ENCODE measurements at places on chromosomes 4 and X. TPM values are rescaled to one million over a fixed set of nuclear protein-coding genes. Genes with fewer than 3 reads are reported as not detected.

DNA sequence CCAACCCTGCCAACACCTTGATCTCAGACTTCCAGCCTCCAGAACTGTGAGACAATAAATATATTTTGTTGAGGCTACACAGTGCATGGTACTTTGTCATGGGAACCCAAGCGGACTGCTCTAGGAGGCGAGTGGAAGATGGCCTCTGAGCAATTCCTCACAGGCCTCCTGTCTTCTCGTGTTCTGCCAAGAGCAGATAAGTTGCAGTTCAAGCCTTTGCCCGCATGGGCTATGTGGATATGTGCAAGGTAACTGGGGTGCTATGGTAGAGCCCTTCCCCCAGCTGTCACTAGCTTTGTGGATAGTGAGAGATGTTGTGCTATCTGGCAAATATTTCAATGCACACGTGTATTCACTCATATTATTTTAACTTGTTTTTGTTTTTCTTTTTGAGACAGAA is 156.0 kb upstream of the BCOR start:
- H3K4me3 ChIP-seq: no peak overlapping the region
- no peaks in the 10 kb centered on the region for H3K4me1 ChIP-seq
- H3K27ac ChIP-seq: no peak overlapping the region
- no peaks in the 10 kb centered on the region for H3K27me3 ChIP-seq

DNA sequence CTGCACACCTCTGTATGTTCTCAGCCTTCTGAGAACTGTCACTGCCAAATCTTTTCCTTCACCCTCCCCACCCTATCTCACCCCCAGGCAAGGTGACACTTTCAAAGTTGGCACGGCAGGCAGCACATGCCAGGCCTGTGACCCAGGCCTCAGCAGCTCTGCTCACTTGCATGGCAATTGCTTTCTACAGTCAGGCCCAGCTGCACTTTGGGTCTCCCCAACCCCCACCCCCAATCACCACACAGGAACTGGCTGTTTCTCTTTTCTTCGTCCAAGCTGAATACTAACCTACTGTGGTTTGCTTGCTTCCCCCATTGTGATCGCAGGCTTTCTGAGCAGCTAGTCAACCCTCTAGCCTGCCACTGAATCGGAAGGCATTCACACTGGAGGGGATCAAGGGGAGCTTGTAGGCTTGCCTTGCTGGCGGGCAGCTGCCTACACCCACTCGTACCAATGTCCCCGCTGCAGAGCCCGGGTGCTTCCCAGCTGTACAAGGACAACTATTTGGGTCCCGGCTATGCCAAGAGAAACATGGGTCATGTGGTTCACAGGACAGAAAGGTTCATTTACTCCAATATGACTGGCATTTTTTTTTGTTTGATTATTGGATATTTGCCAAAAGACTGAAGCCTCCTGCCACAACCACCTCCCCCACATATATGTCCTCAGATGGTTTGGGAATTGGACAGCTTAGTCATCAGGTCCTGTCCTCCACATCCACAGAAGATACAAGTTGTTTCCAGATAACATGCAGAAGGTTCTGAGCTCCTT is 28.1 kb downstream of the SLC25A43 start:
- no peak for DNase-seq
- H3K36me3 ChIP-seq: no peaks in the 10 kb centered on the region
- no peaks in the 10 kb centered on the region for H3K27me3 ChIP-seq

DNA sequence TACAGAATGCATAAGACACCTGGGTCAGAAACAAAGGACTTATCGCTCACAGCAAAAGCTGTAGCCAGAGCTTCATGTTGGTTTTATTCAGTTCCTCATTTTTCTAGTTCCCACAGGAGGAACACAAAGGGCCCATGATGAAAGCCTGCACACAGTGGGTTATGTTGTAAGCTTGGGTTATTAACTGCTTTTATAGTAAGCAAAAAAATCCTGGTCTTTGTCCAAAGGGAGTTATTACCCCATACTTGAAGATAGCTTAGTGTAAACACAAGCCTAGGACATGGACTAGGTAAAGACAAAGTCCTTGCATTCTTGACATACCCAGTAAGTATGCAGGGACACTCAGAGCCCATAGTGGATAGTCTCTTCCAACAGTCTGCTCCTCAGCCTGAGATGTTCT is 11.7 kb downstream of the BBS12 start:
- no peaks in the 10 kb centered on the region for H3K4me1 ChIP-seq
- H3K27me3 ChIP-seq: no peaks in the 10 kb centered on the region
- peaks cover 11% of the 10 kb centered on the region for H3K36me3 ChIP-seq
- DNase-seq: no peak
- H3K4me3 ChIP-seq: no peak overlapping the region

DNA sequence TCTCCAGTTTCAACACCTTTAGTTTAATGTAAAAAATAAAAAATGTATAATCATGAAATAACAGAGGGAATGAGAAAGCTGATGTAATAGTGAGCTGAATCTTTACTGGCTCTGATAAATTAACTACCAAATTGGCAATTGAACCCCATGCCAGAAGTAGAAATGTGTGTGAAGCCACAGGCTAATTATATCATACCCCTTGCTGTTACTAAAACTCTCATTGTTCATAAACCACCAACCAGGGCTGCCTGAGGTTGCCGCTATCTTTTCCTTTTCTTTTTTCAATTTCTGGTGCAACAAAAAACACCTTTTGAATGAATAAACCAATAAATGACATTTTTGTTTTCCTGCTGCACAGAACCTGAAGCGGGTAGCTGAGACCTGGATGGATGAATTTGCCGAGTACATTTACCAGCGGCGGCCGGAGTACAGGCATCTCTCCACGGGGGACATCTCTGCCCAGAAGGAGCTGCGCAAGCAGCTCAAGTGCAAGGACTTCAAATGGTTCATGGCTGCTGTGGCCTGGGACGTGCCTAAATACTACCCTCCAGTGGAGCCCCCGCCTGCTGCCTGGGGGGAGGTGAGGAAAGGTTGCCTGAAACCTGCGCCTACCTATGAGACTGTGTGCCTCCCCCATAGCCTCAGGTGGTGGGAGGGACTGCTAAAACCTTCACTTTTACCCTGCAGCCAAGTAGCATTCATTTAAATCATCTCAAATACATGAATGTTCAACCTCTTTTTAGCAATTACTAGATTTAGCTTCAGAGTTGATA is 216.7 kb upstream of the GALNT7 start:
- peaks cover 3% of the 10 kb centered on the region for H3K27me3 ChIP-seq
- no peak overlapping the region for H3K27ac ChIP-seq
- no peak overlapping the region for H3K4me3 ChIP-seq
- no peak for DNase-seq
- no peaks in the 10 kb centered on the region for H3K36me3 ChIP-seq
- no peaks in the 10 kb centered on the region for H3K4me1 ChIP-seq

DNA sequence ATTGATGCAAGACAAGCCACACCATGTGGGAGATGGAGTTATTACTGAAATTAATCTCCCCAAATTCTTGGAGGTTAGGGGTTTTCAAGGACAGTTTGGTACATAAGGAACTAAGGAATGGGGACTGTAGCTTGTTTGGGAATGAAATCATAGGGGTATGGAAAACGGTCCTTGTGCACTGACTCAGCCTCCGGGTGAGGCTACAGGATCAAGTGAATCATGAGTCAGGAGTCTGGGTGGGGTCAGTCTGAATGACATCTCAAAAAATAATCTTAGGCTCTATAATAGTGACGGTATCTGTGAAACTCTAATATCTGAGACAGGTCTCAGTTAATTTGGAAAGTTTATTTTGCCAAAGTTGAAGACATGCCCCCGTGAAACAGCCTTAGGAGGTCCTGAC is 128.5 kb upstream of the CYSLTR1 start:
- H3K4me3 ChIP-seq: no peak overlapping the region
- no peak overlapping the region for H3K27ac ChIP-seq
- no peaks in the 10 kb centered on the region for H3K27me3 ChIP-seq
- no peak for DNase-seq
- H3K4me1 ChIP-seq: no peaks in the 10 kb centered on the region

DNA sequence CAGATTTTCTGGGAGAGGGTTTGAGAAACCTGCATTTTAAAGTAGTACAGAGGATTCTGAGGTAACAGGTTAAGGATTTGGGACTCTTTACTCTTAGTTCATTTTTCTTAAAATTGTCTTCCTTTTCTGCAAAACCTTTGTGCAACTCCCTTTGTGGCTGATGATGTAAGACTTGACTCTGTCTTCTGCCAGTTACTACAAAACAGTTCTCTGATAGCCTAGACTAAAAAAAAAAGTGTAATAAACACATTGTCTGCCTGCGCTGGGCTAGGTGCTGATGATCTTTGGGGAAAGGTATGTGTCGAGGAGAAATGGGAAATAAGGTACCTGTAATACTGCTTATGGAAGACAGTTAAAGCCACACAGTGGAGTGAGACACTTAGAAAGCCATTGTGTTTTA is 28.7 kb downstream of the IL13RA1 start:
- no peak overlapping the region for H3K4me3 ChIP-seq
- no peak for DNase-seq
- no peaks in the 10 kb centered on the region for H3K4me1 ChIP-seq
- no peaks in the 10 kb centered on the region for H3K36me3 ChIP-seq
- no peak overlapping the region for H3K27ac ChIP-seq

DNA sequence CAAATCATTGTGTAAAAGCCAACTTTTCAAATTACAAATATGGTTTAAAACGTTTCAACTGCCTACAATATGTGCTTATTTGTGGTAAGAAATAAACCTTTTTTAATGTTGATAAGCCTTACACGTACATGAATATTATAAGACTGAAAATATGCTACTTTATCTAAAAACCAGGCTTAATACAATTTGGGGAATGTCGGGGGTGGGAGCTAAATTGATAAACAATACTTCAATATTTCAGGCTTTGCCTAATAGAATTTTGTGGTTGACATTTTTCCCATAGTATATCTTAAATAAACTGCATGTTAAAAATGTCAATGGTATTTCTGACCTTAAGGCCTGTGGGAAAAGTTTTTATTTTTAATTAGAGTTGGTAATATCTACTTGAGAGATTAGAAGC is 69.8 kb upstream of the SLIT2 start:
- no peak for DNase-seq
- no peak overlapping the region for H3K4me3 ChIP-seq
- no peaks in the 10 kb centered on the region for H3K36me3 ChIP-seq
- no peaks in the 10 kb centered on the region for H3K4me1 ChIP-seq
- H3K27me3 ChIP-seq: no peaks in the 10 kb centered on the region

- no peak for DNase-seq
- no peaks in the 10 kb centered on the region for H3K36me3 ChIP-seq
- H3K4me1 ChIP-seq: no peaks in the 10 kb centered on the region
These were observed 94.8 kb downstream of the KDR start for GRCh38 chr4:55030589-55030988.

DNA sequence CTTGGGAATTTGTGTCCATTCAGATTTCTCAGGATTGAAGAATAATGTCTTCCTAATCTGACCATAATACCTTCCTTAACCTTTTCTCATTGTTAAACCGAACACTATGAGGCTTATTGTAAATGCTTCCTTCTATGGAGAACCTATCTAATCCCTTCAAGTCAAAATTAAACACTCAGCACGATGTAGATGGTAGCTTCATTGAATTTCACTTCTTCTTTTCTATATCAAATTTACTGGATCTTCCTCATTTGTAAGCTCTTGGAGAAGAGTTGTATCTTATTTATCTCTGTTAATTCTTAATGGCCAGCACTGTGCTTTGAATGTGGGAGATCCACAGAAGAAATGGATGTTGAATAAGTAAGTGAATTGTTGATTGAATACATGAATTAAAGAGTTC is 109.0 kb upstream of the RAPGEF2 start:
- H3K36me3 ChIP-seq: no peaks in the 10 kb centered on the region
- H3K4me3 ChIP-seq: no peak overlapping the region
- H3K27me3 ChIP-seq: no peaks in the 10 kb centered on the region
- no peak for DNase-seq

DNA sequence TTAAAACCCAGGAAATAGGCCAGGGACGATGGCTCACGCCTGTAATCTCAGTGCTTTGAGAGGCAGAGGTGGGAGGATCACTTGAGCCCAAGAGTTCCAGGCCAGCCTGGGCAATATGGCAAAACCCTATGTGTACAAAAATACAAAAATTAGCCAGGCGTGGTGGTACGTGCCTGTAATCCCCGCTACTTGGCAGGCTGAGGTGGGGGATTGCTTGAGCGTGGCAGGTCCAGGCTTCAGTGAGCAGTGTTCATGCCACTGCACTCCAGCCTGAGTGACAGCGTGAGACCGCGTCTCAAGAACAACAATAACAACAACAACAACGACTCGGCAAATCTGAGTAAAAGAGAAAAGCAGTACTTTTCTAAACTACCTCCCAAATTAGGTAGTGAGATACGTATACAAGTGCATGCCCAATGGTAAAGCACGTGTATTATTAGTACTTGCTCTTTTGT is 13.0 kb upstream of the NDUFC1 start:
- DNase-seq: no peak
- H3K27me3 ChIP-seq: no peaks in the 10 kb centered on the region
- no peaks in the 10 kb centered on the region for H3K36me3 ChIP-seq
- peak overlapping the region; percentile 33 for H3K27ac ChIP-seq
- H3K4me3 ChIP-seq: no peak overlapping the region
- peaks cover 37% of the 10 kb centered on the region for H3K4me1 ChIP-seq

- DNase-seq: no peak
- H3K27ac ChIP-seq: peak overlapping the region; percentile 89
- H3K4me3 ChIP-seq: no peak overlapping the region
- H3K4me1 ChIP-seq: peaks cover 37% of the 10 kb centered on the region
- peaks cover 9% of the 10 kb centered on the region for H3K36me3 ChIP-seq
These were observed 2.9 kb downstream of the OTUD4 start for GRCh38 chr4:145177511-145177905.

DNA sequence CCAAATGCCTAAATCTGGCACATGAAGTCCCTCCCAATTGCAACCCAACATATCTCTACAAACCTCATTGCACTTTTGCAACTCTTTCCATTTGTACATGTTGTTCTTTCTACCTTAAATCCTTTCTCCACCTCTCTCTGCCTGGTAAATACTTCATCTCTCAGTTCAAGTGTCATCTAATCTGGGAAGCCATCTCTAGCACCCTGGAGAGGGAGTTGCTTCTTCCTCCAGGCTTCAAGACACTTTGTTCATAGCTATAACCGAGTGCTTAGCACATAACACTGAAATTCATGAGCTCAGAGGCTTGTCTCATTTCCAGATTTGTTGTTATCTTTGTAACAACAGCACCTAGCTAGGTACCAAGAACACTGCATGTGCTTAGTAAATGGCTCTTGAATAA is 114.8 kb upstream of the NAP1L5 start:
- no peaks in the 10 kb centered on the region for H3K27me3 ChIP-seq
- H3K4me1 ChIP-seq: no peaks in the 10 kb centered on the region
- no peaks in the 10 kb centered on the region for H3K36me3 ChIP-seq
- no peak overlapping the region for H3K27ac ChIP-seq

GRCh38 chr4:17667253-17667652 is 52.8 kb downstream of the MED28 start:
- no peak overlapping the region for H3K4me3 ChIP-seq
- H3K4me1 ChIP-seq: no peaks in the 10 kb centered on the region
- no peak overlapping the region for H3K27ac ChIP-seq
- no peaks in the 10 kb centered on the region for H3K27me3 ChIP-seq
- no peak for DNase-seq

GRCh38 chr4:13327991-13328390 is 156.1 kb downstream of the RAB28 start:
- no peak overlapping the region for H3K27ac ChIP-seq
- H3K36me3 ChIP-seq: no peaks in the 10 kb centered on the region
- H3K27me3 ChIP-seq: no peaks in the 10 kb centered on the region
- peaks cover 8% of the 10 kb centered on the region for H3K4me1 ChIP-seq
- H3K4me3 ChIP-seq: no peak overlapping the region
- DNase-seq: no peak

Gene MAGEA1
- not detected for total RNA-seq

Gene CCDC110
- 0.35 TPM for total RNA-seq

Gene CCDC160
- not detected for total RNA-seq
